ENCODE measurements at places on chromosomes 1 and 21. TPM values are rescaled to one million over a fixed set of nuclear protein-coding genes. Genes with fewer than 3 reads are reported as not detected.

CNKSR1 gene
- 38.6 TPM for polyA plus RNA-seq

DNA sequence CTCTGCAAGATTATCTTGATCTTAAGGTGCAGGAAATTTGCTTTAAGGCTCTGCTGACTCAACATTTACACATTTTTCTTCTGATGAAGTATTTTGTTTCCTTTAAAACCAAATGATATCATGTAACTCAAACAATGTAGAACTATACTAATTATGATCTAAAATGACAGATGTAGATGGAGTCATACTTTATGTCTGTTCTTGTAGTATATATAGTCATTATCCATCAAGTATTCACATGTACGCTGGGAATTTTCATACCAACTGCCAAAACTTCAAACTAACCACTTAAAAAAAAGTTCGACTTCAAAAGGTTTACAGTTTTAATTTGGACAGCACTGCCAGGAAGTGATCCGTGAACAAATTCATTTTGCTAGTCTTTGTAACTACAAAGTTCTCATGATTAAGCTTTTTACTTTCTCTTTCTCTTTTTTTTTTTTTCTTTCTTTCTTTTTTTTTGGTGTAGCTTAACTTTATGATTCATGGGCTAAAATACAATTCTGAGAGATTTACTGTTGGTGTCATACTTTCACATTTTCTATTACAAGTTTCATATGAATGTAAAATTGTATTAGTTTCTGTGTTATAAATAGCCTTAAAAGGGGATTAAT is 509.0 kb upstream of the CXADR start:
- DNase-seq: no peak

- peak; percentile 76 for DNase-seq
Measured at GRCh38 chr21:28111151-28111619, 881.5 kb downstream of the LTN1 start.

DNA sequence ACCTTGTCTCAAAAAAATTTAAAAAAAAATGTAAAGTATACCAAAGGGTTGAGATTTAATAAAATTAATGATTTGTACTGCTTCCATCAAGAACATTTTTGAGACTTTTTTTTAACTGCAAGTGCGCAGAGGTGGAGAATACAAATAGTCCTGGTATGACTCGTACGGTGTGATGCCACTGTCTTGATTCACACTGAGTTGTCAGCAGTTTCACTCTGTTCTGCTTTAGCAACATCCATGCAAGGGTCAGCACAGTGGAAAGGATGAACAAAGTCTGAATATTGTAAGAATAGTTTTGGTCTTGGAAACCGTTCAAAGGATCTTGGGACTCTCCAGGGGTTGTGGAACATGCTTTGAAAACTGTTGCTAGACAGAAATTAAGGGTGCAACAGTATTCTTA is 40.2 kb downstream of the EXO1 start:
- no peak for DNase-seq

Measured in hepatocyte (in vitro differentiated cells).